ENCODE measurements at places on chromosomes 7 and 10.

GRCh38 chr10:109966961-109967738 lies 40.6 kb upstream of the ADD3 start:
- peak; percentile 76 for DNase-seq

- no peak for DNase-seq
Observed at GRCh38 chr10:127368101-127368500, 171.7 kb upstream of the INSYN2A start.

- peak; percentile 66 for DNase-seq
Observed at GRCh38 chr10:83871187-83872081, 267.9 kb upstream of the GHITM start.

DNA sequence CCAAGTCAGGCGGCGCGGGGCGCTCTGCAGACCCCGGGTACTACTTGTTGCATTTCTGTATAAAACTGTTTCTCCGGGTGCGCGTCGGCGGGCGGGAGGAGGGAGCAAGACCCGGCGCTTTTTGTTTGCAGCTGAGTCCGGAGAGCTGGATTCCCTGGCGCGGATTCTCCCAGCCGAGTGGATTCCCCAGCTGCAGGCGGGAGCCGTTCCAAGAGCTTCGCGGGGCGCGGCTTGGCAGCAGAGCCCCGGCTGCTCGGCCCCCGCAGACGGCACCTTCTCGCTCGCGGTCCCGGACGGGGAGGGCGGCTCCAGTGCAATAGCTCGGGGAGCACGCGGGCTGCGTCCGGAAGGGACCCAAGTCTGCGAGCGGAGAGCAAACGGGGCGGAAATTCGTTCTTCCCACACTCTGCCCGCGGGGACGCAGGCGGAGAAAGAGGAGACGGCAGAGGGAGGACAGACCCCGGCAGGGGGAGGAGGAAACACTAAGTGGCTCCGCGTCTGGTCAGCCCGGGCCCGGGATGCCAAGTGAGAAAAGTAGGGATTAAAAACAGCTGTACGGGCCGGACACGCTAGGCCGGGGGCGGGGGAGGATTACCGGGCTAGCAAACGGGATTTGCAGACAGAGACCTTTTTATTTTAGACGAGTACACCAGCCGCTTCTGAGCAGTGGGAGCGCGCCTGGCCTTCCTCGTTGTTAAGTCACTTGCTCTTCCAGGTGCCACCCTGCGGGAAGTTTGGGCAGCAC lies at the start of gene TRIL:
Gene TRIL, minus strand, starts transcription at position 96 of the 745 bp plus-strand sequence. CDS start 284 bp downstream, outside the sequence.
- no peak for DNase-seq

GRCh38 chr10:58152673-58153263 lies 114.9 kb downstream of the IPMK start:
- peak; percentile 68 for DNase-seq

DNA sequence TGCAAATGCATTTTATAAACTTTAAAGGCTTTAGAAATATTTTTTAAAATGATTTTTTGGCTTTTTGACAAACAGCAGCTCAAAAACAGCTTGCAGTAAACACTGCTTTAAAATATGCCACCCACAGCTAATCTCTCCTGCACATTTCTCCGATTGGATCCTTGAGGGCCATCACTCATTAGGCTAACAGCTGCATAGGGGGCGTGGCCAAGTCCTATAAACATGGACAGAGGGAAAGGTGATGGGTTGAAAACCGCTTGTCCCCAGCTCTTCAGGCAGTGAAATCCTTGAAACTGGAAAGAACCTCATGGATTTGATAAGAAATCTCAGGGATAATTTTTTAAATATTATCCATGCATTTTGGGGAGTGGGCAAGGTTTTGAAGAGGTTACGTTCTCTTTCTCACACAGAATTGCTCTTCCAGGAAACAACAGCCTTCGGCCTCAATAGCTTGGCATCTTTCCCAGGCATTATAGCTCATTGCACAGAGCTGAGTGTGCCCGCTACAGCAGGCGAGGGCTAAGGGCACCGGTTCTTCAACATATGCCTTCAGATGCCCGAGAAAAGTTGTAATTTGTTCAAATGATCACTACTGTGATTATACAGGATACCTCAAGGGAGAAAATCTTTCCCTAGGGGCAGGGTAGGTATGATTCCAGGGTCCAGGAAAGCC lies 1.7 kb downstream of the PLEKHS1 start:
- DNase-seq, result peak; percentile 22

DNA sequence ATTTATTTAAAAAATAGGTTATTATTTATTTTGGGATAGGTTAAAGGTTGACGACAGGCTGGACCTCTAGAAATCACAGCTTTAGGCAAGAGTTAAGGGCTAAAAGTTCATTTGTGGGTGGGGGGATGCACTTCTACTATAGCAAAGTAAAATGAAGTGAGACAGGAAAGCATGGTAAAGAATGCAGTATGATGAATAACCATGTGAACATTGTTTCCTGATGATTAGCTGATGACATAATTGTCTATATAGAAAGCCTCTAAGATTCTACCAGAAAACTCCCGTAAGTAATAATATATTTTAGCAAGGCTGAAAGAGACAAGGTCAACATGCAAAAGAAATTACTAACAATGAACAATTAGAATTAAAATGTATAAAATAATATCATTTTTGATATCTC lies 25.7 kb upstream of the PRSS37 start:
- peak; percentile 49 for DNase-seq

DNA sequence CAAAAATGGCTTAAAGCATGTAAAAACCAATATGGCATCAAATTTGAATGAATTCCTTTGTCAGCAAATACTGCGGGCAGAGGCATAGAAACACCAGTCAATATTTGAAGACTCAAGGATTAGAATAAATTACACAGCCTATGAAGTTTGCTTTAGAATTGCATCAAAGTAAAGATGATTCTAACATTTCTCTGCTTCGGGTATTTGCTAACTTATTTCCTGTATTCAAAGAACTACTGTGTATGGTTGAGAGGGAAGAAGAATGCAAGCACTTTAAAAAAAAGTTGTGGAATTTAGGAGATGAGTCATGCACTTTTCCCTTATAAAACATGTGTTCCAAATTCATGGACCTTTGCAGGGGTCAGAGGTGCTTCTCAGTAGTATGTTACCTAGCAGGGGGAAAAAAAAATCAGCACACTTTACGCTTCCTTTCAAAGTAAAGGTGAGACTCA lies 90.1 kb downstream of the PIP4K2A start:
- peak; percentile 88 for DNase-seq

GRCh38 chr7:1678081-1678543 lies 8.0 kb downstream of the ELFN1 start:
- no peak for DNase-seq

DNA sequence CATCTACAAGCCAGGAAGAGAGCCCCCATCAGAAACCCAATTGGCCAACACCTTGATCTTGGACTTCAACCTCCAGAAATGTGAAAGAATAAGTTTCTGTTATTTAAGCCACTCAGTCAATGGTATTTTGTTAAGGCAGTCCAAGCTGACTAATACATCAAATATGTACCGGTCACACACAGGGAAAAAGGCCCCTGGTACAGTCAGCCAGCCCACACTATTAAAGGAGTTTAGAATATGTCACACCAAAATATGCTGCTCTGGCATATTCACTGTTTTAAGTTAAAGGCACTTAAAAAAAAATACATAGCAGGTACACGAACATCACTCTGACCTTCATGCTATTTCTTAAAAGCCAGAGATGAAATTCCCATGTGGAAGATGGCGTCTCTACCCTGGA lies 15.2 kb upstream of the CDCA7L start:
- peak; percentile 73 for DNase-seq

DNA sequence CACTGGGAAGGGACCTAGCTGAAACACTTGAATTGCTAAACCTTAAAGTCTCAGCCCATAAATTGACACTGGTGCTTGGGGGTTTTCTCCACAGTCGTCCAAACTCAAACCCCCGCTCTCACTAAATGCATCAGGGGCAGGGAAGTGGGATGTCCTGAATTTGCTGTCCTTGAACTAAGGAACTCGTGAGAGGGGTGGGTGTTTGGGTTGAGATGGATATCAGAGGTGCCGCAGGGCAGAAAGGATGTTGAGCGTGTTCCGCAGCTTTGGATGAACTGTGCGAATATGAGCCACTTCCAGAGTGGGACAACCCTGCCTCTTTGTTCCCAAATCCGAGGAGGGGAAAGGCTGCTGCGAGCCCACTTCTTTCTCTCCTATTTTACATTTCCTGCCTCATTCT lies 90.3 kb upstream of the LYZL2 start:
- DNase-seq, result no peak

- peak; percentile 98 for DNase-seq
Observed at GRCh38 chr7:101126651-101127459, at the start of gene SERPINE1. Gene SERPINE1, plus strand, starts transcription at chr7:101127104. Its CDS starts 1,290 bp downstream, at chr7:101128394.

- peak; percentile 89 for DNase-seq
Observed at GRCh38 chr10:34124522-34125035, 690.5 kb downstream of the PARD3 start.

DNA sequence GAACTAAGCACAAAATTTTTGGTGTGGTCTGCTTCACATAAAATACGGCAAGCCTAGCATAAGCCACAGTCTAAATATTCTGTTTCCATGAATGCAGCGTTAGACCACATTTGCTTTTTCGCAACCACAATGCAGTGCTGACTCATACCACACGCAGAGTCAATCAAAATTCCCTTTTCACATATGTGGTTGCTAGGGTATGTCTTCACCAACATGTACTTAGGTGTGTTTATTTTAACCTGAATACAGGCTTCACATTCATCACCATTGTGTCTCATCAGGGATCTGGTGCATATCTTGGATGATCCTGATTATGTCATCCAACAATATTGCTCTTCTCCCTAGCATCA lies 90.8 kb downstream of the CHN2 start:
- peak; percentile 88 for DNase-seq

DNA sequence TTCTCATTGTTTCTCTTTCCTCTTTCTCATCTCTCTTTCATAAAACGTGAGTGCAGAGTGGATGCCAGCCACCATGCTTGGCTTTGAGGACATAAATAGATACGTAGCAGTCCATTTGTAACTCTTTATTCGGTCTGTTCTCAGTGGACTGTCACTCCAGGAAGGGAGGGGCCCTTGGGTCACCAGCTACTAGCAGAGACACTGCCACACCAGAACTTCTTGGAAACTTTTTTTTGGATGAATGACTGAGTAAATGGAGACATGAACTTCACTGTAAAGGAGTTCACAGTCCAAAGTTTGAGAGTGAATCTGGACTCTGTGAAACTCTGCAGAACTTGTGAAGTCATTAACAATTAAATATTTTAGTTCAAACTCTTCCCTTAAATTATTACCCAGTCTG lies 20.2 kb downstream of the CHN2 start:
- DNase-seq, result no peak

- DNase-seq, result no peak
Observed at GRCh38 chr10:11018432-11018841, 765 bp downstream of the CELF2 start.

- DNase-seq, result peak; percentile 88
Observed at GRCh38 chr10:68208424-68209042, 23.4 kb downstream of the ATOH7 start.

DNA sequence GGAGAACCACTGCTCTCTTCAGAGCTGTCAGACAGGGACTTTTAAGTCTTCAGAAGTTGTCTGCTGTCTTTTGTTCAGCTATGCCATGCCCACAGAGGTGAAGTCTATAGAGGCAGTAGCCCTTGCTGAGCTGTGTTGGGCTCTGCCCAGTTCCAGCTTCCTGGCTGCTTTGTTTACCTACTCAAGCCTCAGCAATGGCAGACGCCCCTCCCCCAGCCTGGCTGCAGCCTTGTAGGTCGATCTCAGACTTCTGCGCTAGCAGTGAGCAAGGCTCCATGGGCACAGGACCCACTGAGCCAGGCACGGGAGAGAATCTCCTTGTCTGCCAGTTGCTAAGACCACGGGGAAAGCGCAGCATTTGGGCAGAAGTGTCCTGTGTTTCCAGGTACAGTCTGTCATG lies 12.1 kb upstream of the CPA2 start:
- no peak for DNase-seq

- DNase-seq, result no peak
Observed at GRCh38 chr7:129162732-129163131, 18.2 kb downstream of the TSPAN33 start.

GRCh38 chr10:77417806-77418640 lies 219.6 kb downstream of the KCNMA1 start:
- no peak for DNase-seq

DNA sequence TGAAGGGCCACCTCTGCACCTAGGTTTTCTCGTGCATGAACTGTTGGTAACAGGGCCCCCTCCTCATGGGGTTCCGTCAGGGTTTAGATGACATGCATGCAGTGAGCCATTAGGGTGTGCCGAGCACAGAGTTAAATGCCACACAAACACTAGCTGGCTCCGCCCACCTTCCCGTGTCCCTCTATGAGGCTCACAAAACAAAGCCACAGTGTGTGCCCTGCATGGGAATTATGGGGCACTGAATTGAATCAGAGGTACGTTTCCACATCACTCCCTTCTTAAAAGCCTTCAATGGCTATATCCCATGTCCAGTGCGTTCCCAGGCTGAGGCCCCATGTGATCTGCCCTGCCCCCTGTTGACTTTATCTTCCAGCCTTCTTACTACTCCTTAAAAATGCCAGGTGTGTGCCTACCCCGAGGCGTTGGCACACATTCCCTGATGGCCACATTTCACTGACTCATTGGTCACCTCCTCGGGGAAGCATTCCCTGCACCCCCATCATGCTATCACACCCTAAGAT lies 35.7 kb downstream of the GSDME start:
- no peak for DNase-seq

DNA sequence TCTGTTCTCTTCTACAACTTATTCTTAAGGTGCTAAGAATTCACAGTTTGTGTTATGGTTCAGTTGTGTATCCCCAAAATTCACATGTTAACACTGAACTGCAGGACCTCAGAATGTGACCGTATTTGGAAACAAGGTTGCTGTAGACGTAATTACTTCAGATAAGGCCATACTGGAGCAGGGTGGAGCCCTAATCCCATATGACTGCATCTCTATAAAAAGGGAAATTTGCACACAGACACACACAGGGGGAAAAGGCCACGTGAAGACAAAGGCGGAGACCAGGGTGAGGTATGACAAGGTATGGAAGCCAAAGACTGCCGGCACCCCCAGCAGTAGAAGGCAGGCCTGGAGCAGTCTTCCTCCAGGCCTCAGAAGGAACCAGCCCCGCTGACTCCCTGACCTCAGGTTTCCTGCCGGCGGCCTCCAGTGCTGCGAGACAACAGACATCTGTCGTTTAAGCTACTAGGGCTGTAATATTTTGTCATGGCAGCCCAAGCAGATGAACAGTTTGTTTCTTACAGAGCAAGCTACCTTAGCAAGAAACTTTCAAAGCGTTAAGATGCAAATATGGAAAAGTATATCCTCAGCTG lies 98.7 kb downstream of the PROSER2 start:
- no peak for DNase-seq

GRCh38 chr7:115782696-115783490 lies 247.7 kb downstream of the TFEC start:
- no peak for DNase-seq

Data from HT1080 (cell line).